ENCODE measurements at places on chromosomes 7 and 10. TPM values are rescaled to one million over a fixed set of nuclear protein-coding genes. Genes with fewer than 3 reads are reported as not detected.

Gene UPK3B
- total RNA-seq, result 9.6 TPM

Gene AKR1C4
- total RNA-seq, result not detected

Gene TMEM176A
- total RNA-seq, result 2.6 TPM

Gene PDE6C
- total RNA-seq, result not detected
